ENCODE measurements at places on chromosomes 4 and X.

DNA sequence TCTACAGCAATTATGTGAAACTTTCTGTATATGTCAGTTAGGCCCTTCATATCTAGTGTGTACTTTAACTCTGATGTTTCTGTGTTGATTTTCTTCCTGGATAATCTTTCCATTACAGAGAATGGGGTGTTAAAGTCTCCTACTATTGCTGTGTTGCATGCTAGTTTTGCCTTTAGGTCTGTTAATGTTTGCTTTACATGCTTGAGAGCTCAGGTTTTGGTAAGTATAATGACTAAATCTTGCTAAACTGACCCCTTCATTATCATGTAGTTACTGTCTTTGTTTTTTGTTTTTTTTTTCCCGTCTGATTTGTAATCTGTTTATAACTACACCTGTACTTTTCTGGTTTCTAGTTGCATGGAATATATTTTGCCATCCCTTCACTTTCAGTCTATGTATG lies 63.6 kb upstream of the UGT2B15 start:
- DNase-seq: no peak

DNA sequence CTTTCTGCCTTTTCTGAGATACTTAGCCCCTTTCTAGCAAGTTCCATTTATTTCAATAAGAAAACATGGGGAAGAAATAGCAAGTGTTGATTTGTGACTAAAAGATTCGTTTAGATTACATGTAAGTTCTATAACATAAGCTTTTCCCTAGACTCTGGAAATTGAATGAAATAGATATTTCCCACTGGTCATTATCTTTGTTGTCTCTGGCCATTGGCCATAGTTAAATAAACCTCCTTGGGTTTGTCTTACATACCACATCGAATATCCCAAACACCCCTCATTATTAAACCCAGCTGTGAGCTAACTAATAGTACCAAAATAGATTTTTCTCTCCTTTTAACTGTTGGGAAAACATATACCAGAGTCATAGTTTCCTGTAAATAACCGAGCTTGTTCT lies 534.8 kb downstream of the IQCM start:
- no peak for DNase-seq

DNA sequence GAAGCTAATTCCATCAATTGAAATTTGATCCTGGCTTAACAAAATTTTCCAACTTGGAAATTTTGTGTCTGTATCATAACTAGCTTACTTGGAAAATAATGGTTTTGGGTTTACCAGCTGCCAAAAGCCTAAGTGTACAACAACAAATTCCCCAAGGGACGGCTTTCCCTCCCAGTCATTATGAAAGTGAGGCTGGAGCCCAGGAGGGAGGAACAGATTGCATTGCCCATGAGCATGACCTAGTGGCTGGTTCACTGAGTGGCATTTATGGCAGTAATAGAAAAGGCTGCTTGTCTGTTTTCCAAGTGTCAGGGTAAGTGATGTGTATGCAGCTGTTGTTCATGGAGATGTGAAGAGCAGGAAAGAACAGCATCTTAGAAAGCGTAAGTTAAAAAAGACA lies 70.8 kb upstream of the HHIP start:
- no peak for DNase-seq

DNA sequence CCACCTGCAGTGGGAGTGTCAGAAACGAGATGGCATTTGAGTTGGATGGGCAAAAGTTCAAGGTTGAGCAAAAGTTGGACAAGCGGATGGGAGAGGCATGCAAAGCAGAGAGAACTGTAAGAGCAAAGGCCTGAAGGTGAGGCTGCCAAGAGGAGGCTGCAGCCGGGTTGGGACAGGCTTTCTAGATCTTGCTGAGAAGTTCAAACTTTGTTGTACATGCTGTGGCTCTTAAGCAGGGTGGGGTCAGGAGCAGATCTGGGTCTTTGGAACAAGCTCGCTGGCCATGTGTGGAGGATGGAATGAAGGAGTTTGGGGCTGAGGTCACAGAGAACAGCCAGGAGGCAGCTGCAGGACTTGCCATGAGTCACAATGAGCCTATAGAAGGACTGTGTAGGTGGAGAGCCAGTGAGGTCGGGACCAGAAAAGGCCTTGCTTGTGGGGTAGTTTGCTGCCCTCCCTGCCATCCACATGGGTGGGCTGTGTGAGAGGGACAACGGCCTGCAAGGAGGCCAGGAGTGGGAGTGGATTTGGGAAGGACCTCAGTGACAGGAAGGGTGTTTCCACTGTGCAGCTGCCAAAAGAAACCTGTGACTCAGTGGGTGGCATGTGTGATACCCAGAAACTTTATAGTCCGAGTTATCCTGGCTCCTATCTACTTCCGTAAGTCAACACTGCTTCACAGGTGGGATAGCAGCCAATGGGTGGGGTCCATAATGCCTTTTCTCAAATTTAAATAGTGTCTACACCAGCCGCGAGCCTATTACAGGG lies 210.4 kb downstream of the MID1IP1 start:
- no peak for DNase-seq

GRCh38 chr4:127251423-127251822 lies 381.3 kb upstream of the INTU start:
- no peak for DNase-seq

DNA sequence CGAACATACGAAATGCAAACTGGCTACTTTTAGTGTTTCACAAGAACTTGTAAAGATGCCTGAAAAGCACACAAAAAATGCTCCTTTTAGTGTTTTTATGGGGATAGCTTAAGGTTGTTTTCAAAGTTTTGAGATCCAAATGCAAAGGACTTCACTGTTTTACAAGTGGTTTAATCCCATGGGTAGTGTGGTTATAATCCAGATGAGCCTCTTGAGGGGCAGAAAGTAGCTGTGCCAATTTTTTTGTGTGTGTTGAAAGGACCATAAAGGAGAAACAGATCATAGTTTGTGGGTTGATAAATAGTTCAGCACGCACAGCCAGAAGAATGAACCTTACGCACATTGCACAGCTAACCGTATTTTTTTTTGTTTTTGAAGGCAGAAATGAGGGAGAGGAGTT lies 126.9 kb upstream of the GIMD1 start:
- no peak for DNase-seq

GRCh38 chr4:3246458-3247398 lies 2.2 kb upstream of the MSANTD1 start:
- DNase-seq: no peak

- DNase-seq: no peak
Measured at GRCh38 chr4:181611033-181611711, 632.0 kb upstream of the TENM3 start.

- no peak for DNase-seq
Measured at GRCh38 chr4:84691170-84691691, 108.3 kb downstream of the CDS1 start.

DNA sequence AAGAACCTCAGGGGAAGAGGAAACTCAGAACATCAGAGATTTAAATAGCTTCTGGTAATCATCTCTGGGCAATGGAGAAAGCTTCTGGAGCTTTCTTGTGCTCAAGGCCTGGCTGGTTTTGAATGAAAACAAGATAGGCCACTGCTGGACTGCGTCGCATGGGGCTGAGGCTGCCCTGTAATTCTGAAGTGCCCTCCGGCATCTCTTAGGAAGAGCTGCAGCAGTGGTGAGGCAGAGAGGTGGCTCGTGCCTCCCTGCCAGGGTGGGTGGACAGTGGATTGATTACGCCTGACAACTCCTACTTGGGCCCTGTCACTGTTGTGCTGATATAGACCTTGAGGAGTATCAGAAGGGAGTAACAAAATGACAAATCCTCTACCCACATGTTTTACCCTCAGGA lies 279.7 kb downstream of the NR3C2 start:
- no peak for DNase-seq

All from NCI-H2081 treated with DMSO at 0.1 percent for 48 hours (cell line).